Stimulated activated CD4-positive, alpha-beta T cell treated with anti-CD3 and anti-CD28 coated beads, Interleukin-15, amount 100 ng/mL, for 1 hour (primary cell): ENCODE measurements at places on chromosomes 2 and 18.

DNA sequence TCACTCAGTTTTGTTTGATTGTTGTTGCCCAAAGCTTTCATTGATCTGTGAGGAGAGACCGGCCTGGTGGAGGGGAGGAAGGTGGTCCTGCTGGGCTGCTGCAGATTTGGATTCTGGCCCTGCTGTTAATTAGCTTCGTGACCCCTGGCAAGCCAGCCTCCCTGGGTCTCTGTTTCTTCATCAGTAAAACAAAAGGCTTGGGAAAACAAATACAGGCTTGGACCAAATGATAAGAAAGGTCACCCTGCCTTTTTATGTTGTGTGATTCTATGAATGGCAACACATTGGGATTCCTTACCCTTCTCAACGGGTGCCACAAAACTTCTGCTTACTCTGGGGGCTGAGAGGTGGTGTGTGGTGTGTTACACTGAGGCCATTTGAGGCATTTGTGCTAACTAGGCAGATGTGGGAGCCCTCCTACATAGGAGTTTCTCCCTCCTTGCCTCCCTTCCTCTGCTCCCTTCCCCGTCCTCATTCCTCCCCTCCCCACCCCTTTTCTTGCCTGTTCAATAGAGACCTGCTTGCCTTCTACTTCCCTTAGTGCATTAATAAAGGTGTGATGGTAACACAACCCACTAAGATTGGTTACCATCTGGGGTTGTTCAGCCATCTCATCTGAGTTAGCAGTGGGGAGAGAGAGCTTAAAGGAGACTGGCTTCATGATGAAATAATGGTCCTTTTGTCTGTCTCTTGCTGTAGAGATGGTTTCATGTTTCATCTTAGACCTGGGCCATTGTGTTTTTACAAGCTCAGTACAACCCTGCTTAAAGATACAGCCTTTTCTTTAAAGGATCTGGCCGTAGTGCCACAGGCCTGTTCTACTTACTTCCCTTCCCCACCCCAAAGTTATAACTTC lies 96.2 kb downstream of the TANC1 start:
- no peak for DNase-seq

GRCh38 chr2:191705084-191705483 lies 27.1 kb downstream of the NABP1 start:
- DNase-seq: no peak

GRCh38 chr2:62806231-62806630 lies 100.7 kb downstream of the EHBP1 start:
- DNase-seq: no peak

GRCh38 chr2:98376996-98377395 lies 30.7 kb downstream of the CNGA3 start:
- DNase-seq: no peak

DNA sequence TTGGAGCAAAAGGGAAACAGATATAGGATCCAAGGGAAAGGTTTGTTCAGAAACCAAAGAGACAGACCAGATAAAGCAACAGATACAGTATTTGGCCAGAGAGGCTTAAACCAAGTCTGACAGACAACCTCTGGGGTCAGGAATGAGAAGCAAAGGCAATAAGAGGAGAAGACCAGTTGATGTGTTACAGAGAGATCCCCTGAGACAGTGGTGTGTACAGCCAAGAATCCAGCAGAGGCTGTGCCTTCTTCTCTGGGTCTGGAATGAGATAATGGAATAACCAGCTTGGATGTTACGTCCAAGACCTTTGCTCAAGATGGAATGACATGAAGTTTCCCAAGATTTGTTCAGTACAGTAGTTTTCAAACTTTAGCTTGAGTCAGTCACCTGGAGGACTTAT lies 61.1 kb downstream of the MDH1 start:
- DNase-seq: no peak

- no peak for DNase-seq
These were observed 25.6 kb upstream of the RPE start for GRCh38 chr2:209976698-209977385.

DNA sequence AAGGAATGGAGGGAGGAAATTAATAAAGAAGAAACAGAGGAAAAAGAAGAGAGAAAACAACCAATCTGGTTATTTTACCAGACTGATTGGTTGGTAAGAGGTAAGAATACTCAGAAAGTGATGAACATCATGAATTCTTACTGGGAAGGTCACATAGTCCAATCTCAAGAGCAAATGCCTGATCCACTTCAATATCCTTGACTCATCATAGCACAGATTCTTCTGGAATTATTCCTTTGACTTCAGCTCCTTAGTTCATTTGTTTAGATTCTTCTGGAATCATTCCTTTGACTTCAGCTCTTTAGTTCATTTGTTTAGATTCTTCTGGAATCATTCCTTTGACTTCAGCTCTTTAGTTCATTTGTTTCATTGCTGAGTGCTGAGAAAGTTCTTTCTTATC lies 2030.6 kb upstream of the CELF4 start:
- DNase-seq: no peak

GRCh38 chr2:239444626-239445577 lies 44.1 kb upstream of the HDAC4 start:
- no peak for DNase-seq

GRCh38 chr18:77733292-77733903 lies 483.8 kb downstream of the GALR1 start:
- DNase-seq: no peak

GRCh38 chr2:111896576-111896975 lies 1.8 kb upstream of the MERTK start:
- DNase-seq: no peak

- DNase-seq: no peak
These were observed 395.6 kb downstream of the SPAG16 start for GRCh38 chr2:213679894-213680293.

- DNase-seq: no peak
These were observed 123.5 kb downstream of the FIGN start for GRCh38 chr2:163612332-163612731.

GRCh38 chr2:161165811-161166210 lies 5.6 kb downstream of the TANK start:
- DNase-seq: no peak

DNA sequence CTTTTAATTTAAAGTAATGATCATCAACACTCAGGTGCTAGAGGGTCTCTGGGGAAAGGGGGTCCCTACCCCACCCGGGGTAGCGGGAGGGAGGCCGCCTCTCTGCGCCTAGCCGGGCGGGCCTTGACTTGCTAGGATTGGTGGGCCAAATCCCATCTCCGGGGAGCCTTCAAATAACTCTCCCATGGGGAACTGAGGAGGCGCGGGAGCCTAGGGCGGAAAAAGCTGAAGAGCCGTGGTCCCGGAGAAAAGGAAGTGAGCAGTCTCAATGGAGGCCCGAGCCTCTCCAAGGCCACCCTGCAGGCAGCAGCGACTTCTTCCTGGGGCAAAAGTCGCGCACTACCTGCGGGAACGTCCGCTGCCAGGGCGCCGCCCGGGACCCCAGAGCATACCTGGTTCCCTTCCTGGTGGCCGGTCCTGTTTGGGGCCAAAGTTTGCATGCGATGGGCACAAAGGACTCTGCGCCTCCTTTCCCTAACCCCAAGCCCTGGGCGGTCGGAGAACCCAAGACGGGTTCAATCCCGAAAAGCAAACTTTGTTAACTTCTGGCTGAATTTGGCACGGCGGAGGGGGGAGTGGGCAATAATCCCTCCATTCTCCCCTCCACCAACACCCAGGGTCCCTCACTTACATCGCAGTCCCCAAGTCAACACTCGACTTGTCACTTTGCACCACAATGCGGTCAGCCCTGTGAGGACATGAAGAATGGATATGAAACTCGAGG lies 13.6 kb downstream of the EN1 start:
- no peak for DNase-seq

DNA sequence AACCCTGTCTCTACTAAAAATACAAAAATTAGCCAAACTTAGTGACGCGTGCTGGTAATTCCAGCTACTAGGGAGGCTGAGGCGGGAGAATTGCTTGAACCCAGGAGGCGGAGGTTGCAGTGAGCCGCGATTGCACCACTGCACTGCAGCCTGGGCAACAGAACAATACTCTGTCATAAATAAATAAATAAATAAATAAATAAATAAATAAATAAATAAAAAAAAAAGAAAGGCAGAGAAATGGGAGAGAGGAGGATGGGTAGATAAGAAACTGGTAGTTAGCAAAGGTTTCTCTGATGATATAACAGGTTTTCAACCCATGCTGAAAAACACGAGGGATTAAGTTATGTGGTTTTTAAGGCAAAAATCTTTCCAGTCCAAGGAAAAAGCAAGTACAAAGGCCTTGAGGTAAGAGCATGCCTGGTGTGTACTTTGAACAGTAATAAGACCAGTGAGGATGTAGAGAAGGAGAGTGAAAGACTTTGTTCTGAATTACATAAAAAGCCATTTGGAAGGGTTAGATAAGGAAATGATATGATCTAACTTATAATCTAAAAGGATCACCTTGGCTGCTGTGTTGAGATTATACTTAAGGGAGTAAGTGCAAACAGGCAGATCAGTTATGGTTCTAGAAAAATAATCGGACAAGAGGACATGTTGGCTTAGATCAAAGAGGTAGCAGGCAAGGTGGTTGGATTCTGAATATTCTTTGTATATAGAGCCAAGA lies 159.3 kb downstream of the PTH2R start:
- DNase-seq: no peak

DNA sequence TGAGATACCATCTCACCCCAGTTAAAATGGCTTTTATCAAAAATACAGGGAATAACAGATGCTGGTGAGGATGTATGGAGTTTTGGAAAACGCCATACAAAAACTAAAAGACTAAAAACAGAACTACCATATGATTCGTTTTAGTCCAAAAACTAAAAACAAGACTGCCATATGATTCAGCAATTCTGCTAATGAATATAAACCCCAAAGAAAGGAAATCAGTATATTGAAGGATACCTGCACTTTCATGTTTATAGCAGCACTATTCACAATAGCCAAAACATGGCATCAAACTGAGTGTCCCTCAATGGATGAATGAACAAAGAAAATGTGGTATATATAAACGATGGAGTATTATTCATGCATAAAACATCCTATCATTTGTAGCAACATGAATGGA lies 224.4 kb upstream of the MC4R start:
- no peak for DNase-seq
